ENCODE measurements at places on chromosomes 12 and 14.

- DNase-seq: no peak
Measured at GRCh38 chr12:132410849-132411248, 79.1 kb upstream of the FBRSL1 start.

DNA sequence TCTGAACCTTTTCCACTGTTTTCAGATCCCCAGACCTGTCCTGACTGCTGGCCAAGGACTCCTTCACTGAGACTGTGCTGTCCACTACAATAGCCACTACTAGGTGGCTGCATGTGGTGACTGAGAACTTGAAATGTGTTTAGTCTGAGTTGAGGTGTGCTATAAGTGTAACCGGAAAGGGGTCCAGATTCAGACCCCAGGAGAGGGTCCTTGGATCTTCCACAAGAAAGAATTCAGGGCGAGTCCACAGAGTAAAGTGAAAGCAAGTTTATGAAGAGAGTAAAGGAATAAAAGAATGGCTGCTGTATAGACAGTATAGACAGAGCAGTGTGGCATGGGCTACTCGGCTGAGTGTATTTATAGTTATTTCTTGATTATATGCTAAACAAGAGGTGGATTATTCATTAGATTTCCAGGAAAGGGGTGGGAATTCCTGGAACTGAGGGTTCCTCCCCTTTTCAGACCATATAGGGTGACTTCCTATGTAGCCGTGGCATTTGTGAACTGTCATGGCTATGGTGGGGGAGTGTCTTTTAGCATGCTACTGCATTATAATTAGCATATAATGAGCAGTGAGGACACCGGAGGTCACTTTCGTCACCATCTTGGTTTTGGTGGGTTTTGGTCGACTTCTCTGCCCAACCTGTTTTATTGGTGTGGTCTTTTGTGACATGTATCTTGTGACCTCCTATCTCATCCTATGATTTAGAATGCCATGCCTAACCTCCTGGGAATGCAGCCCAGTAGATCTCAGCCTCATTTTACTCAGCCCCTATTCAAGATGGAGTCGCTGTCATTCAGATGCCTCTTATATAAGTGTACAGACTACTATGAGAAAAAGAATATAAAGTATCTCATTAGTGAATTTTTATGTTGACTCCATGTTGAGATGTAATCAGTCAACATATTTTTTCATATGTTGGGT, 70.0 kb upstream of the SRSF5 start:
- DNase-seq: no peak

- no peak for DNase-seq
Measured at GRCh38 chr14:32078023-32078857, 1.1 kb downstream of the ARHGAP5 start.

GRCh38 chr14:71661441-71661840, 270.8 kb upstream of the RGS6 start:
- no peak for DNase-seq

DNA sequence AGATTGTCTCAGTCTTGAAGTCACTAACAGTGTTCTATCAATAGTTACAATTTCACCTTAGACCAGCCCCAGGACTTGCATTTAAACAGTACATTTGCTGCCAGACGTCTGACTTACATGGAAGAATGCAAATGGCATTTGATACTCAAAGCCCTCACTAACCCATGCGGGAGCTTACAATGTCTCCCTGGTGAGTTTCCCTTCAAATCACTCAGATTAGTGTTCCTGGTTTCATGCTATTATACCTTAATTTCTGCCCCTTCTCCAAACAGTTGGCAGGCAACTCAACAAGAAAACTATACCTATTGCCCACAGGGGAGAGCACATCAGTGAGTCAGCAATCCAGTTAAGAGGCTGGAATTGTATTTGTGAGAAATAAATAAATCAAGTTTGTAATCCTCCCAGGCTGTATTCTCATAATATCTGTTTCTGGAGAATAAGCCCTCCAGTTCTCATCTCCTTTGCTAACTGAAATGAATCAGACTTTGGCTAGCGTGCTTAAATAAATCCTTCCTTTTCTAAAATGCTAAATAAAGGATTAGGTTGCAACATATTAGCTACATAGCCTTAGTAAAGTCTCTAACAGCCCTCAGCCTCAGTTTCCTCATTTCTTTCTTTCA, 23.7 kb downstream of the GSTZ1 start:
- no peak for DNase-seq

DNA sequence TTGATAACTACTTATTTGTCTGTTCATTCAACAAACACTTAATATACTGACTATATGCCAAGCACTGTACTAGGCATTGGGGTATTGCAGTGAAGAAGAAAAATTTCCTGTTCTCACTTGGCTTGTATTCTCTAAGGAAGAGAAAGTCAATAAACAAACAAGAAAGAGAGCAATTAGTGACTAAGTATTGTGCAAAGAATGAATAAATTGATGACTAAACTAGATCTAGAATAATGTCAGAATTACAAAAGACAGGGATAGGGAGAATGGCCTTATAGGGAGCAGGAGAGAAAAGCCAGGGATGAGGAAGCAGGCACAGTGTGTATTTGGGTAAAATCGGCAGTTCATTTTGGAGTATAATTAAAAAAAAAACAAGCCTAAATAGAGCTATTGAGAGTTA, 4.2 kb upstream of the LIN7A start:
- no peak for DNase-seq

DNA sequence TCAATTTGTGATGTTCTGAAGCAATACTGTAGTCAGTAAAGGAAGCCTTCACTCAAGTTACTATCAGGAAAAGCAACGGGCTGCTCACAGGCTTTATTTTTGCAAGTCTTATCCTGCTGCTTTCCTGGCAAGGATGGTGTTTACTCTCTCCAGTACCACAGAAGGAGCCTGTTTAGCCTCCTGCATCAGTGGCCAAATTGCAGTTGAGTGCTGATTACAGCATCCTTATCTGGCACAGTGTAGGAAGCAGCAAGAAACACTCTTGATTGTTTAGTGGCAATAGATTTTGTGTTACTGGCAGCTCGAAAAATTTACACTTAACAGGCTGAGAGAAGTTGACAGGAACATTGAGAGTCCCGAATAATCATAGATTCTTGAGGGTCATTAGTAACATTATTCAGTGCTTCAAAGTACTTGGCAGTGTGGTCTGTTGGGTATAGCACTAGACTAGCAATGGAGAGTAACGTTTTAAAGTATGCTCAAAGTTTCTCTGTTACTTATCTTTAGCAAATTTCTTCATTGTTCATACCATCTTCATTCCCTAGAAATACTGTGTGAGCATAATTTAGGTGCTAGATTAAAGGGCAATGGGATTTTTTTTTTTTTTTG, 11.7 kb downstream of the TULP3 start:
- no peak for DNase-seq

- DNase-seq: no peak
Measured at GRCh38 chr12:7747246-7747645, at the start of gene CLEC4C. CLEC4C (minus strand) TSS chr12:7747375; CDS start chr12:7747348, 27 bp downstream.

DNA sequence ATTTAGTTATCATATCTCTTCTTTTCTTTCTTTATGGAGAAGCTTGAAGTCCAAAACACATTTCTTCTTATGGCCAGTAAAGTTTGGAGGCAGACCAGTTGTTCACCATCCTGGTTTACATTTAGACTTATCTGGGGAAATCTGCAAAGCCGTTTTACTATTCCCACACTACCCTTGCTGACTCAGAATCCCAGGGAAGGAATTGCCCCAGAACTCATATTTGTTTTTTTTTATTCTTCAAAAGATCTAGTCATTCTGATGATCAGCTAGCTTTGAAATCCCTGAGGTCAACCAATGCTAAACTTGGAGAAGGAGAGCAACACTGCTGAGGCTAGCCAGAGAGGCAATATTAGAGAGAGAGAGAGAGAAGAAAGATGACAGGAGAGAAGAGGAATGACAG, 12.3 kb upstream of the LMO3 start:
- DNase-seq: no peak

DNA sequence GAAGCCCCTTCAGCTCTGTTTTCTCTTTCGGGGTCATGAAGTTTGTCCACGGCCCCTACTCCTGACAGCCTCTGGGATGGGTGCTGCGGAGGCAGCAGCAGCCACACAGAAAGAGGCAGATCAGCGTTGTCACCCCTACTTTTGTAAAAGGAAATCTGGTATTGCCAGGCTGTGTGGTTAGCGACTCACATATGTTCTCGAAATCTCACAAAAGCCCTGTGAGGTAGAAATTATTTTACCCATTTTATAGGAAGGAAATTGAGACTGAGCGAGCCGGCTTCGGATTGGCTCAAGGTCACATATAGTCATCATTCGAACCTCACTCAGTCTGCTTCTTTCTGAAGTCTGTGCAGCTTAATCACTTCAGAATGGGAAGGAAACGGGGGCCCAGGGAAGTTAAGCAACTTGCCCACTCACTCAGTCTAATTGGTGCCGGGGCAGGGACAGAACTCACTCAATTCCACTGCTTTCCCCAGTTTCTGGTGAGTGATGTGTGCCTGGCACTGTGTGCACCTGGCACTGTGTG, 1.1 kb upstream of the CKAP4 start:
- no peak for DNase-seq

DNA sequence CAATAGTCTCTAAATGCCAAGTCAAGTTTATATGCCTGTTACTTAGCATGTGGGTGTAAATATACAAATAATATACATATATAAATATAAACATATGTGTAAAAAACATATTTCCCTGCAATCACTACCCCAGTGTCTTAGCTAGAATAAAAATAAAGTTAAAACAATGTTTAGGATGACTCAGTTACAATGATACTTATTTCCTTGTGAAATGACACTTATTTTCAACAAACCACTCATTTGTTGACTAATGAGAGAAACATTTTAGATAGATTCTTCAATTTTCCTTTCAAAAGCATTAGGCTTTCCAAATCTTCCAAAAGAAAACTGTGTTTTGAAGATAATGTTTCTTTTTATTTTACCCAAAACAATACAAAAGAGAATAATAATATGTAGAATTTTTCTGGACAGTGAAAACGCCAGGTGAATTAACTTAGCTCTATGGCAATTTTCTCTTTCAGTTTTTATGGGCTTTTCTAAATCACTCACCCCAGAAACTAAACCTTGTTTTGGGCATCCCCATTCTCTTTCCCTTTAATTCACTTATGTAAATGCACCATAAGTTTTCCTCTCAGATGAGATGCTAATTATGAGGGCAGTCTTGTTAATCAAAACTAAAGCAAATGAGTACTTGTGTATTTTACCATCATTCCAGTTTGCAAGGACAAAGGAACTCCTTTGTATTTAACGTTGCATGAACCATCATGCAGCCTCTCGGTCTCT, 465.9 kb downstream of the BCAT1 start:
- no peak for DNase-seq

GRCh38 chr14:34049790-34050189, 98.9 kb upstream of the EGLN3 start:
- DNase-seq: peak; percentile 43

DNA sequence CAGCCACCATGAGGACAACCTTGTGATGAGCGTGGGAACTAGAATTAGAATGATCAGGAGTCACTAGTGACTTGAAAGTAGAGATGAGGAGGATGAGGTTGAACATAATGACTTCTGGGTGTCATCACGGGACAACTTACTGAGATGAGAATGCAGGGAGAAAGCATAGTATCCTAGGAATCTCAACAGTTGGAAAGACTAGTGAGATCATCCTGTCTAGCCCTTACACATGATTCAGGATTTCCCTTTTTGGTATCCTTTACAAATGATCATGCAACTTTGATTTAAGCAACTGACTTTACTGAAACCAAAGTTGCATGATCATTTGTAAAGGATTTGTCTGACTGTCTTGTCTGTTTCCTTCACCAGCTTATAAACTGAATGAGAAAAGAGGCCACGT, 51.8 kb upstream of the HIF1A start:
- DNase-seq: no peak

DNA sequence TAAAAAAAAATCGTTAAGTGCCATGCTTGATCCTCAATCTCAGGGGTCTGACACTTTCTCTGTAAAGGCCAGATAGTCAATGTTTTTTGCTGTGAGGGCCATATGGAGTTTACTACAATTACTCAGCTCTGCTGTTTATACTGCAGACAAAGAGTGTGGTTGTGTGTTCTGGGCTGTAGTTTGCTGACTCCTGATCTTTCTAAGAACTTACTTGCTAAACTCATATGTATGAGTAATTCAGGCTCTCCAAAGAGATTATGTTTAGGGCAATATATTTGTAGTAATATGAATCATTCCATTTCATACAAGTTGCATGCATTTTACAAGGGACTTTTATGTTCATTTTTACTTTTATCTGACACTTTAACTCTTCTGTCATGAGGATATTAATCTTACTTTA, 188.2 kb downstream of the TMTC2 start:
- DNase-seq: no peak

DNA sequence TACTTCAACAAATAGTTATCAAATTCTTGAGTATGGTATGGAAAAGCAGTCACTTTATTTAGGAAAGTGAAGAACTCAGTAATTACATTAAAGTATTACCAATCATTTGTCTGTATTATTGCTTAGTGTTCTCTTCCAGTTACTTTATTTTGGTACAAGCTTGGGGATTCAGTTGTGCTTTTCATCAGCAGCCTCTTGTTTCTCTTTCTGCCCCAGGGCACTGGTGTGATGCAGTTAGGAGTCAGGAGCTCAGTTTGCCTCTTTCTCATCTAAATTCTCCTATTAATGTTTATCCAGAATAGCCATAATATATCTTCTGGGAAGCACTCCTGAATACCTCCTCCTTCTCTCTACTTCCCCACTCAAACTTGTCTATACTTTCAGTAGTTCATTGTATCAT, 25.7 kb downstream of the PMCH start:
- DNase-seq: no peak

DNA sequence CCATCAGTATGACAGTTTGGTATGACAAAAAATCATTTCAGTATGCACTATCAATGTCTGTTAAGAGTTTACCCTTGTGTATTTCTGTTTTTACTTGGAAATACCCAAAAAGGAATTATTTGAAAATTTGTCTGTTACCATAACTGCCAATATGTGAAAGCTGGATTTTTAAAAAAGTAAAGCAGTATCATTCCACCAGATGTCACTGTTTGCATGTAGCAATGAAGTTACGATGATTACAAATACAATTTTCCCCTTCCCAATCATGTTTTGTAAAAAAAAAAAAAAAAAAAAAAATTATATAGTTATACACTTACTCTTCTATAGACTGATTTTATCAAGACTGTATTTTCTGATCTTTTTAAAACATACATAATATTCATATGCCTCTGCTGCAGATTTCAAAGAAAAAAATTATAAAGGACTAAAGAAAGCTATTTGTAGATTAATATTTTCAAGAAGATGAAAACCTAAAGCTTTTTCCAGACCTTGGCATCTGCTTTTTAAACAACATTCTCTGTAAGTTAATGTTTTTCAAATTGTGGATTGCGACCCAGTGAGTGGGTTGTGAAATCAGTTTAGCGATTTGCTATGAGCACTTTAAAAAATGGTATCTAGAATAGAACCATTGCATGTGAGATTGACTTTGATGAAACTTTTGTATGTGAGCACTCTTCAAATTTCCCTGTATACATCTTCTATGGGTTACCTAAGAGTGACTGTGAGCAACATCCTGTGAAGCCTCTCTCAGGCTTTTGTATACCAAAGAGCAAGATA, 114.2 kb downstream of the TTC6 start:
- DNase-seq: no peak
